Activated naive CD8-positive, alpha-beta T cell treated with anti-CD3 and anti-CD28 coated beads, Interleukin-2, amount 10 ng/mL, durations not matched to agents 7 days and 5 days (primary cell): ENCODE measurements at places on chromosomes 7 and 10. TPM values are rescaled to one million over a fixed set of nuclear protein-coding genes. Genes with fewer than 3 reads are reported as not detected.

Gene BTRC
- 15.2 TPM for total RNA-seq

DNA sequence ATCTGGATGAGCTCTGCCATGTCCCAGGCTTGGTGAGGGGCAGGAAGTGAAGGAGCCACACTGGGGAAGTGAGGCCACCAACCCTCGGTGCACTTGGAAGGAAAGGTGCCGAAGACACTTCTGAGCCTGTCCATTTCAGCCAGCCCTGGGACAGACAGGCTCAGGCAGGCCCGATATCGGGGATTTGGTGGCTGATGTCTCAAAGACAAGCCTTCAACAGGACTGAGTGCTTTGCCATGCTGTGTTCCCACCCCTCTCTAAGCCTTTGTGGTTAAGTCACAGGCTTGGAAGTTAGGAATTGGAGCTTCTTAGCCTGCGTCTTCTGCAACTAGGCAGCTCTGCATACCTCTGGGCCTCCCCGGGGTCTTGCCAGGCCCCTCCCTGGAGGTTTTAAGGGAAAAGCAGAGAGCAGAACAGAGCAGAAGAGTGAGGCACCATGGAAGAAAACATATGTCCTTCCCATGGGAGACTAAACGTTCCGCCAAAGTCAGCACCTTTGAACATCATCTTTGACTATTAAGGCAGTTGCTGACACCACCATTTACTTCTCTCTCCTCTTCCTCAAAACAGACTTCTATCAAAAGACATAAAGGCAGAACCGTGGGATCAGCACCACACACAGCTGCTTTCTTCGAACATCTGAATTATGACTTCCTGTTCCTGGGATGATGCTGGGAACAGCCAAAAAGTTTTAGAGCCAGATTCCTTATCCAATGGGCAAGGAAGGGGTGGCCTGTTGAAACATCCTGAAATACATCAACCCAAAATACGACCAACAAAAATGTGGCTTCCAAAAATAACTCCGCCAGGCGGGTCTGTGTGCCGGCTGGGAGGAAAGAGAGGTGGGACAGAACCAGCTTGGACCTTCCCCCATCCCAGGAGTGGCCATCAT is 71.8 kb downstream of the AFAP1L2 start:
- DNase-seq: no peak

DNA sequence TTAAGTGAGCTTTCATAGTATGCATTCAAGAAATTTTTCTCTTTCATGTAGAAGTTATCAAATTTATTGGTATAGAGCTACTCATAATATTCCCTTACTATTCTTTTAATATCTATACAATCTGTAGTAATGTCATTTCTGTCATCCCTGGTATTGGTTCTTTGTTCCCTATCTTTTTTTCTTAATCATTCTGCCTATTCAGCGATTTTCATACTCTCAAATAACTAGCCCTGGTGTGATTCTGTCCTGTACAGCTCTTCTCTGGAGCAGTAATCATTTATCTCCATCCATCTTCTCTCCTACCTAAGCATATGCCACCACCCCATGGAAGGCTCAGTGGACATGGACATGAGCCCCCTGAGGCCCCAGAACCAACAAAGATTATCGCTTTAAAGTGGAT is 213.2 kb upstream of the NEBL start:
- DNase-seq: no peak

DNA sequence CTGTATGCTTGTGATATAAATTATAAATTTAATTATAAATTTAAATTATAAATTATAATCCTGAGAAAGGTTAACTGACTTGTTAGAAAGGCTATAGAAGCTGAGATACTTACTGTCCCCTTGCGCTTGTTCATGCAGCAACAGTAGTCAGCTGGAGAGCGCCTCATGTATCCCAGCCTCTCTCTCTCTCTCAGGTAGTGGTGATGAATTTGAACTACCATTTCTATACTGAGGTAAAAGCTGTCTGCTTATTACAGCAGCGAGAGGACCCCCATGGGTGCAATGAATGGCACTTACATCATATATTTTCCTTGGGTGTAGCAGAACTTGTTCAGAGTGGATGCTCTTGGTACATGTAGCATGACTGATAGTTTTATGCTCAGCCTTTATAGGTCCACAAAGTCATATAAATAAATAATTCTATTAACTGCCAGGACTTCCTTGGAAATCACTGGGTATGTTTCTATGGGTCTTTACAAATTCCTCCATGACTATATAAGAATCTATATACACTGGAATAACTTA is 1308.7 kb downstream of the REEP3 start:
- DNase-seq: no peak

- DNase-seq: no peak
These were observed 2.9 kb upstream of the GDI2 start for GRCh38 chr10:5816170-5816569.
